Hindlimb muscle (tissue), 1 donor: ENCODE measurements at places on chromosomes 2 and 18. TPM values are rescaled to one million over a fixed set of nuclear protein-coding genes. Genes with fewer than 3 reads are reported as not detected.

Gene MAP3K20
- 79.1 TPM for polyA plus RNA-seq

Gene CTLA4
- polyA plus RNA-seq, result not detected

Gene HMSD
- polyA plus RNA-seq, result not detected

Gene C2orf80
- polyA plus RNA-seq, result not detected

Gene UGT1A3
- polyA plus RNA-seq, result not detected

Gene IL18R1
- 0.50 TPM for polyA plus RNA-seq

Gene SH3RF3
- 5.0 TPM for polyA plus RNA-seq

Gene PSMA8
- not detected for polyA plus RNA-seq

Gene DCDC2C
- 0.46 TPM for polyA plus RNA-seq

Gene KLHL41
- 3,726 TPM for polyA plus RNA-seq

Gene MOGAT1
- 0.31 TPM for polyA plus RNA-seq

Gene CACNB4
- polyA plus RNA-seq, result 6.4 TPM

Gene PTPRN
- polyA plus RNA-seq, result 0.12 TPM

Gene SERPINB5
- 0.56 TPM for polyA plus RNA-seq

Gene AGAP1
- 31.5 TPM for polyA plus RNA-seq
